Muscle of arm (tissue), 14 donors: ENCODE measurements at places on chromosomes 3 and 15.
A peak's percentile ranks its signal among the peaks of the same experiment; 100 is the strongest.

DNA sequence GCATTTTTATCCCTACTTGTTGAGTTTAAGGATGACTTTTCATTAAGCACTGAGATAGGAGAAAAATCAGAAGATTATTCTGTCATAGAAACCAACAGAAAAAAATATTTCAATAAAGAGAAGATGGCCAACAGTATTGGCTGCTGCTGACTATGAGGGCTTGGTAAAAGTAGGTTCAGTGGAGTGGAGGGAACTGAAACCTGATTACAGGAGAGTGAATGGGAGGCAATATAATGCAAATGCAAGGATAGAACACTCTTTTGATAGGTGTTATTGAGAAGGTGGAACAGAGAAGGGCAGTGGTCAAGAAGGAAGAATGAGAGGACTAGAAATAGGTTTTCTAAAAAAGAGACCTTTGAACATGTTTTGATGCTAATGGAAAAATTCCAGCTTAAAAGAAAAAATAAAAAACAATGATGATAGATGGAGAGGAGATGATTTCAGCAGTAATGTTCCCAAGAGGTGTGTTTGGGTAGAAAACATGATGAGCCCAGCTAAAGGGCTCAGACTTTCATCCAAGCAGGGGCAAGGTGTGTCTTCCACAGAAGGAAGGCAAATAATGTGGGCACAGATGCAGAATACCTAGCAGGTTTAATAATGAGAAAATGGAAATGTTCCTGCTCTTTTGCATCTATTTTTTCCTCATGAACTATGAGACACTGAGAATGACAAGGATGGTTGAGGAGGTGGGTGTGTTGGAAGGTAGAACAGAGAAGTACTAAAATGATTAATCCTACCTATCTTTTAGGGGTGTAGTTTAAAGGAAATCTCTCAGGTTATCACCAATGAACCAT, 397.9 kb upstream of the GOLIM4 start:
- no peak for DNase-seq

GRCh38 chr15:63600001-63600615, 2.9 kb downstream of the FBXL22 start:
- DNase-seq: no peak

DNA sequence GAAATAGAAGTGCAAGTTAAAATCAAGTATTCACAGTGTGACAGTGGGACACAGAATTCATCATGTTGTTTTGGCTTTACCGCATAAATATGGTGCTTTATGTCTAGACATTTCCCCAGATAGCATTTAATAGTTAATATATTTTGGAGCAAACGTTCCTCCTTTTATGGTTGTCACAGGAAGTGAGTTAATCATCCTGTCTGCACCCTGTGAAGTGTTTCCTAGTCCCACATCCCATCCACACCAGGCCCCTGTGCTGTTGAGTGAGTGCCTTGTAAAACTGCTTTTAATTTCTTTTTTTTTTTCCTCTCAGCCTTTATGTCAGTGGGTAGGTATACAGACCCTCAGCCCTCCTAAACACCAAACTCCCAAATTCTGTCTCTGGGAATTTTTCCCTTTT, 393.7 kb downstream of the FEZF2 start:
- no peak for DNase-seq

DNA sequence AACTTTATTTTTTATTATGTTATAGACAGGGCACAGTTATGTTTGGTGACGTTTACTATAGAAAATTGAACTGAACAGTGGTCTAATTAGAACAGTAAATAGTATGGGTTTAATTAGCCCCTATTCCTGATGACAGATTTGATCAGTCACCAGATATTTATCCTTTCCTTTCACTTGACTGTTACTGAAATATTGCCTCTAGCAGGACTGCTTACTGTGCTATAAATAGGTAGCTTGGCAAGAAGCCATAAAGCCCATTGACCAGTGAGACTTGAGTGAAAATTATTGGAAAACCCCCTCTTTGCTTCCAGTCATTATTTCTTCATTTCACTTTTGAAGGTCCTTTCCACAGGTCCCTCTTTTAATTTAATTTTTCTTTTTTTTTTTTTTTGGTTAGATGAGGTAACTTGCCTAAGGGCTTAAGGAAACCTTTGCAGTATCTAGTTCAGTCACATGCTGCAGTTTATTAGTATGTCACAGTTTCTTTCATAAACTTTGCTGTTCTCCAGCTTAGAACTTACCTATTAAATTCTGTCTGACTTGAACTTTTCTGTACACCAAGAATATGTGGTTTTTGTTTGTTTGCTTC, 115.6 kb downstream of the ADAMTSL3 start:
- no peak for DNase-seq

DNA sequence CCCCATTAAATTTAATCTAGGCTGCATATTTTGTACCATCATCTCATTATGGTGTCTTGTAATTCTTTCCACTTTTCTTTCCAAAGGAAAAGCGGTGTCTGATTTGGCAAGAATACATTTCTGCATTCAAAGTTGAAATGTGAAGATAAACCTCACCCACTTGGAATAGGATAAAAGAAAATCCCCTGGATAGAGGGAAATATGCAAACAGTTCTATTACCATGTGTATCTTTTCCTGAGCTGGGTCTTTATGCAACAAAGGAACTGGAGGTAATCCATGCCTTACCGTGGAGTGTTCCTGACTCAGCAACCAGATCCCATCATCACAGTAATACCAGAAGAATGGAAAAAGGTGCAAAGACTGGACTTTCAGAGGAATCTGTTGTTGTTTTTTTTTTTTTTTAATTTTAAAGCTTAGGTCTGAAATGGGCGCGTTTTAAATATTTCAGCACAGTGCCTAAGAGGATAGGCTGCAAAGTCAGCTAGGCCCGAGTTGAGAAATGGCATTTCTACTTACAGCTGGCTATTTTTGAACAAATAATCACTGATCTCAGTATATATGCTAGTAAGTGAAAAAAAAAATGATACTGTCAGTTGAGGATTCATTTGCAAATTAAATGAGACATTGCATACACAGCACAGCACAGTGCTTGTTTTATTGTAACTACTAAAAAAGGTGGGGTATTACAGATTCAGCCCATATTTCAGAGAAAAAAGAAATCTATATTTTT, 55.5 kb upstream of the ADAMTS9 start:
- DNase-seq: no peak

- DNase-seq: no peak
Measured at GRCh38 chr15:42035435-42035761, 14.6 kb upstream of the PLA2G4E start.

- peak; percentile 4 for DNase-seq
Measured at GRCh38 chr3:116423374-116423773, 21.9 kb downstream of the LSAMP start.

DNA sequence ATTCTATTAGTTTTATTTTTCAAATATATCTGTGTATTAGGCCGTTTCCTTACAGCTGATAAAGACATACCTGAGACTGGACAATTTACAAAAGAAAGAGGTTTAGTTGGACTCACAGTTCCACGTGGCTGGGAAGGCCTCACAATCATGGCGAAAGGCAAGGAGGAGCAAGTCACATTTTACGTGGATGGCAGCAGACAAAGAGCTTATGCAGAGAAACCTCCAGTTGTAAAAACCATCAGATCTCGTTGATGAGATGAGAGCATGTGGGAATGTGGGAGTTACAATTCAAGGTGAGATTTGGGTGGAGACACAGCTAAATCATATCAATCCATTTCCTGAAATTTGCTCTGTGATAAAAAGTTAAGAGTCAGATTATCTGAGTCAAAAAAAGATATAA, 2.3 kb upstream of the GOLGA8A start:
- DNase-seq: no peak
